ENCODE measurements at places on chromosomes 2 and 18.

DNA sequence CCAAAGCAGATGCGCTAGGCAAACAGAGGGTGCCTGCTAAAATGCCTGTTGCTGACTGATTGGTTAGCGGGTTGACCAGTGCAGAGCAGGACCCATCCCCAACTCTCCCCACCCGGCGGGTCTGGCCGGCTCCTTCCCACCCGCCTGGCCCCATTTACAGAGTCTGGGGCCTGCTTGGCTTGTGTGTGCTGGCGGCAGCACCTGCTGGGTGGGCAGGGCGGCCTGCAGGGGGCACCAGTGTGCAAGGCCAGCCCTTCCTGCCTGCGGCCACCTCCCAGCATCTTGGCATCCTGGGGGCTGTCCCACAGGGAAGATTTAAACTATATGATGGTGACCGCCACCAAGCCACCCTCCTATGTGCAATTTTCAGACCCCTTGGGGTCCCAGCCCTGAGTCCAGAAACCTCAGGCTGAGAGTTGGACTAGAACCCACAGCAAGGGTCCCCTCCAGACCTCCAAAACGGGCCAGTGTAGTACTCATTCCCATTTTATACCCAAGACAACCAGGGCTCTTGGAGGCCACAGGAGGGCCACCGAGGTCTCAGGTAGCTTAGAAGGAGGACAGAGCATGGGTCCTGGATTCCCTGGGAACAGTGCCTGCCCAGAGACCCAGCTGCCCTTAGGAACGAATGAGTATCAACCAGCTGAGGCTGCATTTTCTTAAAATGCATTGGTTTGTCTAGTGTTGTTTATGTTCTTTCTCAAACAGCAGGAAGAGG is 173.6 kb downstream of the SMAD7 start:
- DNase-seq, result peak; percentile 88

- DNase-seq, result no peak
Observed at GRCh38 chr2:170461889-170462288, 253.2 kb upstream of the SP5 start.

DNA sequence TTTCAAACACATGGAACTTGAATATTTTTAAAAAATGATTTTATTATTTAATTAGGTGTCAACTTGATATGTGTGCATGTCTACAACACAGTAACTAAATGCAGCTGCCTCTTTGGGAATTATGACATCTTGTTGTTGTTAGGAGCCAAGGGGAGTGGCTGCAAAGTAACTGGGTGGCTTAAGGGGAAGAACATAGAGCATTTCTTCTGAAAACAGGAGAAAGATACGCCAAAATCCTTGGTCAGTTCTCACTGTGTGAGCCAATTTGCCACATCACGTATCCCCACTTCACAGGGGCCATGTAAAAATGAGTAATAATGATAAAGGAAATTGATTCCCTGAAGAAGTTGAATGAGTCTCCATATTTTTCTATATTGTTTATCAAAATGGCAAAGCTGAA is 309.8 kb upstream of the COL3A1 start:
- DNase-seq, result no peak

GRCh38 chr2:157806426-157807077 is 69.6 kb downstream of the ACVR1 start:
- DNase-seq, result no peak

GRCh38 chr2:23698721-23699579 is 228.0 kb downstream of the ATAD2B start:
- peak; percentile 80 for DNase-seq

- DNase-seq, result peak; percentile 95
Observed at GRCh38 chr18:47150029-47150823, at the start of gene HDHD2. Gene HDHD2 (minus strand): TSS chr18:47150500. CDS start chr18:47136439, 14,061 bp downstream.

DNA sequence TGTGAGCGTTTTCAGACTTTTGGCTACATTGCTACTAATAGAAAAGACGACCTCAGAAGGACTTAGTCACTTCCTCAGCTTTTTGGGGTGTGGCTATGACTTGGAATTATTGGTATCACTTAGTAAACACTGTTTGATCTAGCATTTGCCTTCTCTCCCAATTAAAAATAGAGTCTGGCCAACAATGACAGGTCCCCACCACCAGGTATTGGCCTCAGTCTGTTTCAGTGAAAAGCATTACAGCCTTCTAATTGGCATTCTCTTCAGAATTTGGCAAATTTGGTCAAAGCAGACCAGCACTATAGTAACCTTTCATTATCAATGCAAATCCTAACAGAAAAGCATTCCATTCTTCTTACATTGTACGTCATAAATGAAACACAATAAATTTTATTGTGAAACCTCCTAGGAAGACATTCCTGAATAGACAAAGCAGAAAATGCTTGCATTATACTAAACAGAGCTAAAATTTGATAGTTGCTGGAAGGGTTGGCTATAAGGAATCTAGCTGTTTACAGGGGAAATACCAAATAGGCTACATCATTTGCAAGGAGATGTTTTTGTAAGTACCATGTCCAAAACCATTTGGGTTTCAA is 613.9 kb downstream of the IRS1 start:
- DNase-seq, result no peak

GRCh38 chr2:238594796-238595749 is 168.3 kb downstream of the ASB1 start:
- DNase-seq, result peak; percentile 64

DNA sequence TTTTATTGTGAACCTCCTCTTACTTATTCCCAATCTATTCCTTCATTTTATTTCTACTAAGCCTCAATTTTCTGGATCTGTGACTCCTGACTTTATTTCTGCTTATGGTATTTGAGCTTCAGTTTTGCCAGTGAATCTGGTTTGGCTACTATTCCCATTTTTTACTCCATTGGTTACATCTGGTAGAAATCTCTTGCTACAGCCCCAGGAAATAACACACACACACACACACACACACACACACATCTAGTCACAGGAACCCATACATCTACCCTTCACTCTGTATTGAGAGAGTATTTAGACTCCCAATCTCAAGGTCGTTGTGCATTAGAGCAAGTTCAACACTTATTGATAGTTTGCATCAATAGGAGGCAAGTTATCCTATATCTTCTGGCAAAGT is 37.0 kb upstream of the GALNT5 start:
- DNase-seq, result no peak

DNA sequence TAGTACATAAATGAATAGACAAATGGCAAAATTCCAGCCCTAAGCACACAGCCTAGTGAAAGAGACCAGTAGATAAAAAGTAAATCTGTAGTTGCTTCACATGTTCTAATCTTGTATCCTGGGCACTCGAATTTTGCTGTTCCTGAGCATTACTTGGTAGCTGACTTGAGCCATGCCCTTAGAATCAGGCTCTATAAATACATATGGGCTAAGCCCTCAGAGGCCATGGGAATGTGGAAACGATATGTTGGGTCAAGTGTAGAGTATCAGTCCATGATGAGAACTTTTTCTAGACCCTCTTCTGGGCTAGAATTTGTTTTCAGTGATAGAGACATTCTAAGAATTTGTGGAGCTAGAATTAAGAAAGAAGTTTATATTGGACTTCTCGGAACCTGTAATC is 21.9 kb downstream of the ELAC1 start:
- no peak for DNase-seq

GRCh38 chr2:57075226-57075625 is 891.4 kb downstream of the CCDC85A start:
- no peak for DNase-seq

- DNase-seq, result no peak
Observed at GRCh38 chr2:26905341-26906198, 57.6 kb downstream of the DPYSL5 start.

- DNase-seq, result no peak
Observed at GRCh38 chr2:172038604-172039003, 38.9 kb downstream of the METAP1D start.

DNA sequence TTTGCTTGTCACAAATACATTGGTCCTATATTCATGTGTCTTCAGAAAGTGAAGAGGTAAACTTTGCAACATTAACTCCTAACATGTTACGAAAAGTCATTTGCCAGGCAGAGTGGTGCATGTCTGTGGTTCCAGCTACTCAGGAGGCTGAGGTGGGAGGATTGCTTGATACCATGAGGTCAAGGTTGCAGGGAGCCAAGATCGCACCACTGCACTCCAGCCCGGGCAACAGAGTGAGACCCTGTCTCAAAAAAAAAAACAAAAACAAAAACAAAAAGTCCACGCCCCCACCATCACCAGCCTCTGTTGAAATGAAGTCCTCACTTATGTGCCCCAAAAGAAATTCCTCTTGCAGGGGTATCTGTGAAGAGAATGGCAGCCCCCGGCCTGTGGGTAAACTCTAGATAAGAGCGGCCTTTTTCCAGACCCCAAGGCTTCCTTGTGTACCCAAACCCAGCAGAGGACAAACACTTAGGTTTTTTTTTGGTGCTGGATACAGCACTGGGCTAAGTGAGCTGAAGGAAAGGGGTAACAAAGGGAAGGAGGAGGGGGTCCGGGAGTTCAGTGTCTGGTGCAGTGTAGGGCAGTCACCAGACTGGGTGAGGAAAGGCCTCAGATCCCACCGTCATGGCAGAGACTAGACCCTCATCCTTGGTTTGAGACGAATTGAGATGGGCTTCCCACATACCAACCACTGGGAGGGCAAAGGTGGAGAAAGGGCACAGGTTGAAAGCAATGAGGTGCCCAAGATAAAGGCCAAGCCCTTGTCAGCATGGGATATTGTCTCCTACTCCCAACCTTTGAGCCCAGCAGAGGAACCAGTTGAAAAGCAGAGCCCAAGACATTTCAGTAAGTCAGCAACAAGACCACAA is 19.2 kb downstream of the HSPD1 start:
- DNase-seq, result no peak

- no peak for DNase-seq
Observed at GRCh38 chr18:13813271-13813849, 10.6 kb upstream of the MC5R start.

- DNase-seq, result no peak
Observed at GRCh38 chr2:43185146-43185545, 41.3 kb downstream of the ZFP36L2 start.

DNA sequence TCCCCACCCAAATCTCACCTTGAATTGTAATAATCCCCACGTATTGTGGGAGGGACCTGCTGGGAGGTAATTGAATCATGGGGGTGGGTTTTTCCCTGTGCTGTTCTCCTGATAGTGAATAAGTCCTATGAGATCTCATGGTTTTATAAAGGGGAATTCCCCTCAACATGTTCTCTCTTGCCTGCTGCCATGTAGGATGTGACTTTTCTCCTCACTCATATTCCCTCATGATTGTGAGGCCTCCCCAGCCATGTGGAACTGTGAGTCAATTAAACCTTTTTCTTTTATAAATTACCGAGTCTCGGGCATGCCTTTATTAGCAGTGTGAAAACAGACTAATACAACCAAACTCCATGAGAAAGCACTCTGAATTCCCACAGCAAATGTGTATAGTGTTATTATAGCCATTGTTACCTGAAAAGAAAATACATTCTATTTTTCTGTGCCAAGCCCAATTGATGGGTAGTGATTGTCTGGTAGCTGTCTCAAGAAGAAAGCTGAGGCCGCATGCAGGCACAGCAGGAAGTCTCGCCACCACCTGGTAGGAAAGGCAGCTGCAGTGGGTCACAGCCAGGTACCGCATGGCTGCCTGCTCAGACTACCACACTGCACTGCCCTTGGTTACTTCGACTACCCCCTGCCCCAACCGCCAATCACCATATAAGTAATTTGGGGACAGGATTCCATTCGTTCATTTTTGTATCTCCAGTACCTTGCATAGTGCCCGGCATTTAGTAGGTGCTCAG is 10.3 kb upstream of the ZBTB7C start:
- no peak for DNase-seq

- no peak for DNase-seq
Observed at GRCh38 chr2:43136876-43137275, 89.5 kb downstream of the ZFP36L2 start.

- DNase-seq, result no peak
Observed at GRCh38 chr2:105868060-105868459, 123.3 kb downstream of the NCK2 start.

DNA sequence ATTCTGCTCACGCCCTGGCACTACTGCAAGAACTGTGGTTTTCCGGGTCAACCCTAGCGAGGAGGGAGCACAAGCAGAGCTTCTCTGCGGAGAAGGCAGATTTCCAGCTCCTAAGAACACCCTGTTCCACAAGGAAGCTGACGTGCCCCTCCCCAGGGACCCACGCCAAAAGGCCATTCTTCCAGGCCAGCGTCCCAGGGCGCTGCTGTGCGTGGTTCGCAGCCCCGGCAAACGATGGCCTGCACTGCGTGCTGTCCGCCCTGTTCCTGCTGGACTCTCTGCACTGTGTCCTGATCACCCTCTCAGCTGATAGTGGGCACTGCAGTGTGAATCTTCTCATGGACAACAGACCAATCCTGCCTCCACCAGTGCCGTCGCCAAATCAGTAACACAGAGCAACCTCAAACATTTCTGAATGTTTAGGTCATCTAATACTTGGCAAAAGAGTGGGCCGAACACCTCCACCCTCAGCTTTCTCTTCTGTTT is 49.1 kb downstream of the ADI1 start:
- DNase-seq, result peak; percentile 90

- no peak for DNase-seq
Observed at GRCh38 chr2:234145511-234145910, 95.0 kb downstream of the SPP2 start.

DNA sequence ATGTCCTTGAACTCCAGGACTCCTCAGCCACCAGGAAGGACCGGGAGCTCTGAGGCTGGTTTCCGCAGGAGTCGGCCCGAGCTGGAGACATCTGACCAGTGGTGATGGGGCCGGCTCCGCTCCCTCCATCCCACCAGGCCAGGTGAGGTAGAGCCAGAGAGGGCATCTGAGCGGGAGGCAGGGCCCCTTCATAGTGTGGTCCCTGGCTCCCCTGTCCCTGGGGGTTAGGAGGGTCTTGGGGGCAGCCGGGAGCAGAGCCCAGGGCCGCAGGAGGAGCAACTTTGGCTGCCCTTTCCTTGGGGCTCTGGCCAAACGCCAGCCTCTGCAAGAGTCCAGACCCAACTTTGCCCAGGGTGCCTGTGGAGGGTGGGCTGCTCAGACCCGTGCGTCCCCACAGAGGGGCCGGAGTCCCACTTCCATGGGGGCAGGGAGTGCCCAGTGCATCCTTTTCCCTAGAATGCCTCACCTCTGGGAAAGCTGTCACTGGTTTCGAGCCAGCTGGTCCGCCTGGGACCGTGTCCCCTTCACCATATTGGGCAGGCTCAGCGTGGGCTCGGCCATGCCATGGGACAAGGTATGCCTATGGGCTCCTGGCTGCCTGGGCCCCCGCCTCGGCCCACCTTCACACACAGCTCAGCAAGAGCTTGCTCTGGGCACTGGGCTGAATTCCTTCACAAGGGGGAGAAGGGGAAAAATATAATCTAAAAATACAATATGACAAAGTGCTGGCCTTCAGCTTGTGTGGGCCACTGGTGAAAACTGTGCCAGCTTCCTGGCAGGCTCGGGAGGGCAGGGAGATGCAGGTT is 148.6 kb downstream of the TWIST2 start:
- DNase-seq, result no peak

All from posterior vena cava (tissue), 2 donors.